ENCODE measurements at places on chromosomes 5 and 9. TPM values are rescaled to one million over a fixed set of nuclear protein-coding genes. Genes with fewer than 3 reads are reported as not detected.

The GABRA6 gene
- total RNA-seq, result not detected

The GPX3 gene
- total RNA-seq, result 1.2 TPM

The SLC6A3 gene
- total RNA-seq, result not detected

The DNAJC18 gene
- 13.4 TPM for total RNA-seq

The SYNPO gene
- 15.4 TPM for total RNA-seq

The CRHBP gene
- total RNA-seq, result not detected

The SIL1 gene
- total RNA-seq, result 93.1 TPM

The VDAC1 gene
- total RNA-seq, result 407 TPM

The SLC4A9 gene
- total RNA-seq, result not detected

The BTNL3 gene
- total RNA-seq, result not detected

The AMBP gene
- not detected for total RNA-seq

The DOCK2 gene
- 5.4 TPM for total RNA-seq
